NCI-H345 (cell line): ENCODE measurements at places on chromosomes 12 and 14.

DNA sequence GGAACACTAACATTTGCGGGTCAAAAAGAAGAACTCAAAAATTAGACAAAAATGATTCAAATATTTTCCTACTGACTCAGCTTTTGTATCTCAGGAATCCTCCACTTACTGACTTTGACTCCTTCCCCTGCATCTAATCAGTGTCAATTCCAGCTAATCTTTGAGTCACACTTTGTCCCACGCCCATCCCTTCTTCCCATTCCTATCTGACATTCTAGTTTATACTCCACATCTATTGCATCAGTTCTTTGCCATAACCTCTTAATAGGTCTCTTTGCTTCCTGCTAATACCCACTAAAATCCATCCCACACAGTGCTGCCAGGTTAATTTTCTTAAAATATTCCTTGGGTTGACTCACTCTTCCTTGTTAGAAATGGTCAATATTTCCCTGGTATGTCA is 19.1 kb downstream of the BBS10 start:
- DNase-seq: no peak

- no peak for DNase-seq
Observed at GRCh38 chr12:91317306-91317705, 134.7 kb upstream of the DCN start.

DNA sequence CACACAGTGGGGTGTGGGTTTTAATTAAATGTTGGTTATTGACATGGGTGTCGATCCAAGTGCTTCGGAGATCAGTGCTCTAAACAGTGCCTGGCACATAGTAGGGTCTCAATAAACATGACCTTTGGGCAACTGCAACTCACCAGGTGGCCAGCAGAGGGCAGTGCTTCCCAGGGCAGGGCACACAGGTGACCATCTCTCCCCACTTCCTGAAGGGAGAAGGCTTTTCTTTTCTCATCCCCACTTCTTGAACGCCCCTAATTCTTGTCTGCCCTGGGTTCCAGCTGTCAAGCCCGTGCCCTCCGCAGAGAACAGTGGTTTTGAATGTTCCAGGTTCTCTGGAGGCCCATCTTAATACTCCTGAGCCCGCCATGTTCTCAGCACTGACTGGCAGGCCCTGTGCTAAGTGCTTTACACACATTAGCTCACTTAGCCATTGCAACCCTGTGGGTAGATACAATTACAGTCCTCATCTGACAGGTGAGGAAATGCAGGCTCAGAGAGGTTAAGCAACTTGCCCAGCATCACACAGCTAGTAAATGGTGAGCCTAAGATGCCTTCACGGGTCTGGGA is 16.3 kb downstream of the RAPGEF3 start:
- no peak for DNase-seq

GRCh38 chr14:23610815-23611289 is 25.3 kb upstream of the DHRS2 start:
- DNase-seq: no peak

GRCh38 chr12:131287938-131288764 is 334.4 kb downstream of the ADGRD1 start:
- no peak for DNase-seq

GRCh38 chr14:34872822-34873588 is 2.2 kb downstream of the BAZ1A start:
- peak; percentile 87 for DNase-seq

- no peak for DNase-seq
Observed at GRCh38 chr12:124120739-124121138, 147.7 kb downstream of the ZNF664 start.

- no peak for DNase-seq
Observed at GRCh38 chr14:74459289-74459946, 33.4 kb upstream of the SYNDIG1L start.

DNA sequence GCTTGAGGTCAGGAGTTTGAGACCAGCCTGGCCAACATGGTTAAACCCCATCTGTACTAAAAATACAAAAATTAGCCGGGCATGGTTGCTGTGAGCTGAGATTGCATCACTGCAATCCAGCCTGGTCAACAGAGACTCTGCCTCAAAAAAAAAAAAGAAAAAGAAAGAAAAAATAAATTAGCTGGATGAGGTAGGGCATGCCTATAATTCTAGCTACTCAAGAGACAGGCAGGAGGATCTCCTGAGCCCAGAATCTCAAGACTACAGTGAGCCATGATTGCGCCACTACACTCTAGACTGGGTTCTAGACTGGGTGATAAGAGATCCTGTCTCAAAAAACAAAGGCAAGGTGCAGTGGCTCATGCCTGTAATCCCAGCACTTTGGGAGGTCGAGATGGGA is 16.9 kb downstream of the PPP4R3A start:
- no peak for DNase-seq

DNA sequence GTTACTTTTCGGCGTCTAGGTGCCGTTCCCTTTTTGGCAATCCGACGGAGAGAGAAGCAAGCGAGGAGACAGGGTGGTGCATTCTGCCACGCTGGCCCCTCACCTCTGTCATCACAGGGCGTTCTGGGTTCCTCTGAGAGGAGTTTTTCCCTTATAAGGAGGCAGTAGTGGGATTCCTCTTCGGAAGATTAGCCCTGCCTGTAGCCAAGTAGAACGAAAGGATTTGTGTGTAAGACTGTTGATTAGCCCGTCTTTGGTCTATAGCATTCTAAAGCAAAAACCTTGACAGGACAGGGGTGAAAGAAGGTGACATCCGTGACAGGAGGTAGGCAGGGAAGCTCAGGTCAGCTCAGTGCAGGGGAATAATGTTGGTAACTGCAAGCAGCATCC is 9.1 kb upstream of the NEMF start:
- DNase-seq: peak; percentile 56

GRCh38 chr14:77302926-77303325 is 17.8 kb downstream of the POMT2 start:
- peak; percentile 16 for DNase-seq

DNA sequence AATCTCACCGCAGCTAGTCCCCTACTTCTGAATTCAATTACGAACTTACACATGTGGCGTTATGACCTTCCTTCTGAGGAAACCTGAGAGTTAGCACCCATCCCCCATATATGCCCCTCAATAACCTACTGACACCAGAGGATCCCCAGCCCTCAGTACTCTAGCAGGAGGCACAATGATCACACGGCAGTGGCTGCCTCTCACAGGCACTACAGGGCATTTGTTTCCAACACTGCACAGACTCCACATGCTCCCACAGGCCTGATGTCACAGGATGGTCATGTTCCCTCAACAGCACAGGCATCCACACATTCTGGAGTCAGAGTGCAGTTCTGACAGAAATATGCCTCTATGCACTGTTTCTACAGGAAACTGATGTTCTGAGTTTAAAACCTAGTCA is 17.4 kb downstream of the PPP1CC start:
- no peak for DNase-seq

DNA sequence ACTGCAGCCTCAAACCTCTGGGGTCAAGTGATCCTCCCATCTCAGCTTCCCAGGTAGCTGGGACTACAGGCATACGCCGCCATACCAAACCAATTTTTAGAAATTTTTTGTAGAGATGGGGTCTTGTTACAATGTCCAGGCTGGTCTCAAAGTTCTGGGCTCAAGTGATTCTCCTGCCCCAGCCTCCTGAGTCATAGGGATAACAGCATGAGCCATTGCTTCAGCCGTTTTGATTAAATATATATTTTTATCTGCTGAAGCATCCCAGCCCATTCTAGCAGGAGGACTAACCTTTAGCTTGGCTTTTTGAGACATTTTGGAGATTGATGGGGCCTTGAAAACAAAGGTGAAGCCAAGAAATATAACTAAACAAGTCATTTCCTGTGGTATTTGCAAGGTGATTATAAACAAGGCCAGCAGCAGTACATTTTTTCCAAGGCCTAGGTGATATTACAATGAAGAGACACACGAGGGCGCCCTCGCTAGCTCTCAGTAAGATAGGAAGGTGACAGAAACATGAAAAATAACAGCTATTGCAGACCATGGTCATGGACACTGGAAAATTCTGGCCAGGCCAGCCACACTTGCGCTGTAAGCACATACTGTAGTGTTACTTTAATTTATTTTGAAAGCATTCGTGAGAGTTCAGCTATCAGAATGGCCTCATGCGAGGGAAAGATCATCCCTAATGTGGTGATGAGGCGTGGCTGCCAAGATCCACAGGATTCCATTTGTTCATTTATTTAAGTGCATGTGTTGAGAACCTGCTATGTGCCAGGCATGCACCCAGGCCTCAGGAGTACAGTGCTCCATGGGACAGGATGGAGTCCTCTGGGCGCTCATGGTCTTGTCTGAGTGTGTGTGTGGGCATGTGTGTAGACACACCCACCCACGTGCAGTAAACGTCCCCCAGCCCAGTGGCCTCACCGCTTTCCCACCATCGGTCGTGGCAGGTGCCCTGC is 63.5 kb downstream of the DGLUCY start:
- peak; percentile 60 for DNase-seq

GRCh38 chr12:94769047-94769420 is 118.7 kb upstream of the TMCC3 start:
- DNase-seq: no peak

- DNase-seq: no peak
Observed at GRCh38 chr12:14959463-14959862, 1.9 kb downstream of the ARHGDIB start.

GRCh38 chr12:49540229-49541139 is 1.7 kb downstream of the KCNH3 start:
- no peak for DNase-seq

DNA sequence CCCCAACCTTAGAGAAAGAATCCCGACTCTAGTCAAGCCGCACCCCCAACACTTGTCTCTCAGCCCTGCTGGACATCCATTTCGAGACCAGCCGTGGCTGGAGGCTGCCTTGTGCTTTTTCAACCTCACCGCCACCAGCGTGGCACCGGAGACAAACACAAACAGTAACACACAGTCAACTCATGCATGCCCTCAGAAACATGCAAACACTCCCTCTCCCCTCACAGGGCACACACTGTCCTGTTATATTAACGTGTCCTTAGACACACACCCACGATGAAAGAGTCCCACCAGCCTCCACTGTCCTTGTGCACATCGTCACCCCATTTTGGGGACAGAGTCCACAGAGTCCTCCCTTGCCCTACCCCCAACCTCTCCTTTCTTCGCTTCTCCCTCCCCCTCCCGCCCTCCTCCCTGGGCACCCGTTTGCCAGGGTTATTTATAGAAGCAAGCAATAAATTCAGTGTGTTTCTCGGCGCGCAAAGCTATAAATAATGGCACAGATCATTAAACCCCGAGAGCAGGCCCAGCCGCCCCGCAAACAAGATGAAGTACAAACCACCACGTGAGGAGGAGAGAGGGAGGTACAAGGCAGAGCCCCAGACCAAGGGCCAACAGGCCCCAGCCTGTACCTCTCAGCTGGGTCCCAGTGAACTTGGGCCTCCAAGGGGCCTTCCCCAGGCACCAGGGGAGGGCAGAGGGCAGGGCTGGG is 27.9 kb downstream of the SMUG1 start:
- DNase-seq: peak; percentile 78

GRCh38 chr12:6038160-6038559 is 86.3 kb downstream of the VWF start:
- DNase-seq: peak; percentile 63

DNA sequence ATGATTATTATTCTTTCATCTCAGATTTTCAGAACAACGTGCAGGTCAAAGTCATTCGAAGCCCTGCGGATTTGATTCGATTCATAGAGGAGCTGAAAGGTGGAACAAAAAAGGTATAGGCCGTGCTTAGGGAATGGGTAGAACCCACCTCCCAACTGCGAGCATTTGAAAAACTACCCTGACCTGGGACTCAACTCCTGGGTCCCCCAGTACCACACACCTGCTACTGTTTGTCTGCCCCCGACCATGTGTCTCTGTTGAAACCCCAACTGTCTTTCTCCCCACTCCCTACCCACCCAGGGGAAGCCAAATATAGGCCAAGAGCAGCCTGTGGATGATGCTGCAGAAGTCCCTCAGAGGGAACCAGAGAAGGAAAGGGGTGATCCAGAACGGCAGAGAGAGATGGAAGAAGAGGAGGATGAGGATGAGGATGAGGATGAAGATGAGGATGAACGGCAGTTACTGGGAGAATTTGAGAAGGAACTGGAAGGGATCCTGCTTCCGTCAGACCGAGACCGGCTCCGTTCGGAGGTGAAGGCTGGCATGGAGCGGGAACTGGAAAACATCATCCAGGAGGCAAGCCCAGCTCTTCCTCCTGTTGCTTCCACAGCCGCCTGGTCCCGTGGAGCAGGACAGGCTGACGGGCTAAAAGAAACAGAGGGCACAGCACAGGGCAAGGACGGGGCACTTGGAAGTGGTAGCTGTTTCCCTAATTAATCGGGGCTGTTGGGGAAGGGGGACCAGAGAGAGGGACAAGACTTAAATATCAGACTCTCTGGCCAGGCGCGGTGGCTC is 20.5 kb downstream of the AGAP2 start:
- DNase-seq: no peak

- DNase-seq: peak; percentile 85
Observed at GRCh38 chr12:57840726-57841125, 5.8 kb downstream of the CTDSP2 start.

- DNase-seq: no peak
Observed at GRCh38 chr14:22837750-22838538, 1.6 kb downstream of the MMP14 start.

- DNase-seq: no peak
Observed at GRCh38 chr12:57097554-57097835, 8.6 kb downstream of the NAB2 start.

DNA sequence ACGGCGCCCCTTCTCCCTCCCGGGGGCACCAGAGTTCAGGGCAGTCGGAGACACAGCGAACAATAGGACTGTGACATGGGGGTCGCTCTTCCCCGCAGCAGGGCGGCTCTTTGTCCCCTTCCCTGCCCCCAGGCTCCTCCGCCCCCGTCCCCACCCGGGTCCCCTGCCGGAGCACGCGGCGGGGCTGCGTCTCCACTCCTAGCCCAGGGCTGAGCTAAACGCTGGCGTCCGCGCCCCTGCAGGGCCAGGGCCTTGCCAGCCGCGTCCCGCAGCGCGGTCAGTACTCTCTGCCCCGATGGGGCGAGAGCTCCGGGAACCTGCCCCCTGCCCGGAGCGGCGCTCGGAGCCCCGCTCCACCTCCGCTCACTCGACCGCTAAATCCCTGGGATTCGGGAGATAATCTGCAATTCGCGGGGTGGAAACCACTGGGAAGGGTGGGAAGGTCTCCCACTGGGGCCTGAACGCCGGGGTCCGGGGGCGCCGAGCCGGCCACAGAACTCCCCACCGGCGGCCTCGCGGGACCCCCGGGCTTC is 825 bp upstream of the CCDC85C start:
- peak; percentile 56 for DNase-seq

GRCh38 chr14:100692859-100693558 is 33.7 kb upstream of the DLK1 start:
- peak; percentile 93 for DNase-seq

DNA sequence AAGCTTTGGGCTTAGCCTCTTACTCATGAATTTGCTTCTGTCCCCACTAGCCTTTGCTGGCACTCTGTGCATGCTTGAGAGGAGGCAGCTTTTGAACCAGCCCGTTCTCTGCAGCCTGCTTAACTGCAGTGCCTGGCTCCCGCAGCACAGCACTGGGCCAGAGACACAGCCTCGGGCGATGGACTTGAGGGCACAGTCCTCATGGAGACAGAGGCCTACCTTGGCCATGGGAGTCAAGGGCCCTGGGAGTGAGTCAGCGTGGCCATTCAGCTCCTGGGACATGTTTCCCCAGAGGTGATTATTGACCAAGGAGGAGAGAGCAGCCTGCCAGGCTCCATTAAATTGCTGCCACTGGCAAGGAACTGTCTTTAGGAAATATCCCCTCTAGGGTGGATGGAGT is 93.5 kb downstream of the SMOC1 start:
- DNase-seq: no peak

- DNase-seq: peak; percentile 37
Observed at GRCh38 chr12:27703720-27704452, 6.7 kb upstream of the MRPS35 start.
